ENCODE measurements at places on chromosomes 16 and 17.

GRCh38 chr17:41060052-41060604, at the start of gene KRTAP2-3:
Gene KRTAP2-3, minus strand, starts transcription at chr17:41060114. Its CDS starts 64 bp downstream, at chr17:41060050.
- DNase-seq = no peak

DNA sequence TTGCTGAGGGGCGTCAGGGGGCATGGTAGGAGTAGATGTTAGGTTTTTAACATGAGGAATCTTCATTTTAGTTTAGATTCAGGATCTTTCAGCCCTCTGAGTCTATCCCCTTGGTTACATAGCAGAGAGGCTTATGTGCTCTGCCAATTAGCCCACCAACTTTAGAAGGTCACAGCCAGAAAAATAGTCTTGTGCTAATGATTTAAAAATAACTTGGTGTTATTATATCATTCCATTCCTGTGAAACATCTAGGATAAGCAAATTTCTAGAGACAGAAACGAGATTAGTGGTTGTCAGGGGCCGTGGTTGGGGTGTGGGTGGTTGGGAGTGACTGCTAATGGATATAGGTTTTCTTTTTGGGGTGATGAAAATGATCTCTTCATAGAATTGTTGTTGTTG, 183.7 kb downstream of the SNX29 start:
- no peak for DNase-seq

DNA sequence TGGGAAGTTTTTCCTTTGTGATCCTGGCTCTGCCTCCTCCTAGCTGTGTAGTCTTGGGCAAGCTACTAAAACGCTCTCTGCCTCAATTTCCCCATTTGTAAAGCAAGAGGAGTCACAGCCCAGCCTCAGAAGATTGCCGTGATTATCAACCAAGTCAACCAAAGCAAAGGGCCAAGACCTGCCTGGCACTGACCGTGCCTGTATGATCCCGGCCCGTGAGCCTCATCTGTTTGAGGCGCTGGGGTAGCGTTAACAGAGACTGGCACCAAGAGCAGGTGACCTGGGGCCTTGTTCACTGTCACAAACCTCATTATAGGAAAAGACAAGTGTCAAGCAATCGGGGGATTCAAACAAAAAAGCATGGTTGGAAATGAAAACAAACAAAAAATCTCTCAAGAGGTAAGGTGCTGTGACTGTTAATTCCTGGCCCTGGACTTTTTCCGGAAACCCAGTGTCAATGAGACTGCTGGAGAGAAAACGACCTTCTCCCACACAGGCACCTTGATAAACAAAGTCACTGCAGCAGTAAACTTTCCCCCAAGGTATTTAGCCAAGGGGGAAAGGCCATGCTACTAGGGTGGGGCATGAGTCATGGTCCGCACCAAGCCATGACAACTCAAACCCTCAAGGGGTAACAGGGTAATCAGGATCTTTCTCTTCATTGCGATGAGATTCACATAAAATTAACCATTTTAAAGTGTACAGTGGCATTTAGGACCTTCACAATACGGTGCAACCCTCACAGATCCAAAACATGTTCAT, 5.4 kb downstream of the MEAK7 start:
- no peak for DNase-seq

GRCh38 chr16:68244481-68244902, 681 bp upstream of the PLA2G15 start:
- no peak for DNase-seq

GRCh38 chr16:85885537-85885936, 13.4 kb upstream of the IRF8 start:
- no peak for DNase-seq

- DNase-seq = no peak
These were observed 17.4 kb downstream of the NGFR start for GRCh38 chr17:49512296-49513043.

GRCh38 chr16:57647136-57647875, 18.9 kb downstream of the ADGRG1 start:
- no peak for DNase-seq

DNA sequence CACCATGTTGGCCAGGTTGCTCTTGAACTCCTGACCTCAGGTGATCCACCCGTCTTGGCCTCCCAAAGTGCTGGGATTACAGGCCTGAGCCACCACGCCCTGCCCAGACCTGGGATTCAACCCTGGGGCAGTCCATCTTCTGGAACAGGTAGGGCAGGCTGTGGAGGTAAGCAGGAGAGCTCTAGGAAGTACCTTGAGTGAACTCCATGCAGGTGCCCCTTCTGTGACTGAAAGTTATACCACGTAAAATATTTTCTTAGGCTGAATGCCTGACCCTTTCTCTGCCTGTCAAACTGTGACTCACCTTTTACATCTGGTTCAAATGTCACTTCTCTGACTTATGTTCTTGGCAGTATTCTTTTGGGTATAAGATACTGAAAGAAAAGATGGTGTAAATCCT, 86.7 kb upstream of the ELAC2 start:
- DNase-seq = no peak

DNA sequence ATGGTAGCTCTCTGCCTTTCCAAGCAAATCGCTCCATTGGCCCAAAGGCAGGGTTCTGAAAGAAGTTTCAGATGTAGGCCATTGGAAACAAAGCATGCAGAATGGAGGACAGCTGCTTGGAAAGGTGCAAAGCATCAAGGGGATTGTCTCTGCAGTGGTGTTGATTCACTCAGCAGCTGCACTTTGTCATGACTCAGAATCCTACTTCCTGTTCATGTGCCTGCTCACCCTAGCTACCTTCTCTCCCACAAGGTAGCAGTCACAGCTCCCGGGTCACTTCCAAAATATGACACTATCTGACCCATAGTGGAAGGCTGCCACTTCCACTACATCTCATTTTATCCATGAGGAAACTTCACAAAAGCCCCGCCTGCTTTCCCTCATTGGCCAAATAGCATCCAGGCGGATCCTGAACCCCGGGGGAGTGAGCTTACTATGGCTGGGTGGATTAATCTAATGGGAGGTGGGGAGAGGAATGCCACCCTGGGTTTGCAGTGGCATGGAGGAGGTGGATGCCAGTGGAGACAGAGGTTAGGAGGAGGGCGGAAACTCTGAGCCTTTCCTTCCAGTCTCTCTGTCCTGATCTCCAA, 74.7 kb upstream of the NKD1 start:
- DNase-seq = no peak

- DNase-seq = peak; percentile 74
These were observed 15.5 kb downstream of the MAP1LC3B start for GRCh38 chr16:87407511-87408112.

GRCh38 chr16:10107081-10107480, 75.1 kb downstream of the GRIN2A start:
- no peak for DNase-seq

GRCh38 chr17:164303-165235, 16.9 kb downstream of the DOC2B start:
- DNase-seq = peak; percentile 79

DNA sequence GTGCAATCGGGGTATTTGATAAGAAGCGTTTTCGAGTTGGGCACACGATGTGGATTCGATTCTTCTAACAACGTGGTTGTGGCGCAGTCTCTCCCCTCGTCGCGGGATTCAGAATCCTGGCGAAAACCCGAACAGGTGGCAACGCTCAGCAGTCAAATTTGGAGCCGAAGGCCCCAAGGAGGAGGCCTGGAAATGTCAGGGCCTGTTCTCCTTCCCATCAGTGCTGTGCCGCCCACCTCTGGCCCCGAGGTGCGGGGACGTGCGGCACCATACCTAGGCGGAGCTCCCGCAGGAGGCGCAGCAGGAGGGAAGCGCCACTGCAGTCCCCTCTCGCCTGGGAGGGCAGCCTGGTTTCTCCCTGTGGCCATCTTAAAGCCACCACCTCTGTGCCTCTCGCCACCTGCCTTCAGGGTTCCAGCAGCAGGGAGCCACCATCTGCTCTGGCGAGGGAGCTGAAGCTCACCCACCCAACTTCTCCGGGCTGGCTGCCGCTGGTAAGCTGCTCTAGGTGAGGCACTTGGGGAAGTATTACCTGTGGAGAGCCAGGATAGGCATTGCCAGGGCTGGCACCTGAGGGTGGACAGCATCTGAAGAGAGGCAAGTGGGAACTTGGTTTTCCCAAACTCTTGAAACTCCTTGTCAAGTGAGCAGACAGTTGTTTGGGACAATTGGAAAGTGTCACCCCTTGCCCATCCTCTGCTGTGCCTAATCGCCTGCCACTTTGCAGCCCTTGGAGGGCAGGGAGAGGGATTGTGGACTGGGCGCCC, 2.6 kb upstream of the AATF start:
- DNase-seq = no peak

DNA sequence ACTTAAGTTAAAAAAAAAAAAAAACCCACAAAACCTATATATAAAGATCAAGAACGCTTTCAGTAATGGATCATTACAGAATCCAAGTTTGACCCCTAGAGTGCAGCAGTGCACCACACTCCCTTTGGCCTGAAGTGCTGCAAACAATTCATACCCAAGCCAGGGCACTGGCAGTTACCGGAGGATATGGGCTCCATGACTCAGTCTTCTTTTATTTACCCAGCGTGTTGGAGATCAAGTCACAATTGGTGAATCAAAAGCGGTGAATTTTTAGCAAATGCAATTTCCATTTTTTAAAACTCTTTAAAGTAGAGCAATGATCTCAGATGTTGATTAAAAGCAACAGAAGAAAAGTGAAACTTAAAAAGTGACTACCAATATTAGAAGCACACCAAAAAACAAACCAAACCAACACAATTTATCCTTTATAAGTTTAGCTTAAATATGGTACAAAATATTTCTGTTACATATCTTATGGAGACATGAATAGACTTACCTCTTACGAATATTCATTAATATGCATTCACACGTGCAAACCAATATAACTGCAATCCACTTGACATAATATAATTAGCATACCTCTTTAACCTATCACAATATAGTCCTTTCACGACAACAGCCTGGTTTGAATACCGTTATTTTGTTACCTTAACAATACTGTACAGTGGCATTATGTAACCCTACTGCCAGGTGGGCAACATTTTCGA, 46.3 kb downstream of the ZNF652 start:
- DNase-seq = peak; percentile 64

DNA sequence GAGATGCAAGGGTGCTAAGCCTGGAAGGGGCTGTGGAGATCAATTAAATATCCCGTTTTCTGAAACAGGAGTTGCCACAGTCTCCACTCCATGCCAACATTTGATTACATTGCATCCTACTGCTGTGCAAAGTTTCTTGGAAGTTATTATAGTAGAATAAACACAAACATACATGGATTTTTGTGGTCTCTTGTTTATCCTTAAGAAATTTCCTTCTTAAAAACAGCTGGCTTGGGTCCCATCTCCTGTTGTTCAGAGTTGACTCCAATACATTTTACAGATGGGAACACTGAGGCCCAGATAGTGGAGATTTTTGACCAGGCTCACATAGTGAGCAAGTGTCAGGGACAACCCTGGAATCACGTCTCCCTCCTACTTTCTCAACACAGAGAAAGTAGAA, 124.0 kb upstream of the ADAMTS18 start:
- no peak for DNase-seq

GRCh38 chr17:80457236-80457856, 19.1 kb downstream of the NPTX1 start:
- DNase-seq = no peak

DNA sequence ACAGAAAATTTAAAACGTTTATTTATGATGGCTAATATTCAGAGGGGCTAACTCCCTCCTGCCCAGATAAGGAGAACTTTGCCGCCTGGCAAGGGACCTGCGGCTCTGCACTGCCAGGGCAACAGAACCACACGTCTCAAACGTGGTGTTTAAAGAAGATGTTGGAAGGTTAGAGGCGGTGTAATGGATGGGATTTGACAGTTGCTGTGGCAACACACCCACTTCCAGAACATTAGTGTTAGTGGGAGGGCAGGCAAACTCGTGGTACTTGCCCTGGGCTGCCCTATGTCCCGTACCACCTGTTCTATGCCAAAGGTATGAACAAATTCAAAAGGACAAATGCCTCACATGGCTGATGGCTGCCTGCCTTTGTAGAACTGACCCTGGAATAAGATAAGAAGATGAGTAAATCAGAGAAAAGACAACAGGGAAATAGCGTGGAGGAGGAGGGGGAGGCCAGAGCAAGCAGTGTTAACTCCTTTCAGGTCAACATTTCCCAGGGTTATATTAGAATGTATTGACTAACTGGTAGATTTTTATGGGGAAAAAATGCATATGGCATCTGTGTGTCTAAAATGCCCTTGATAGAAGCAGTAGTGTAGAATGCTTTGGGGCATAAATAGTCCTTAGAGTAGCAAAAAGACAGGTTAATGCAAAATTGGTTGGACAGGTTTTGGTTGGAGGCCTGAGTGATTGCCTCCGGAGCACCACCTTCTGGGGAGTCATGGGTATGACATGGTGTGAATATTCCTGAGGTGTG, 30.8 kb downstream of the HLF start:
- DNase-seq = peak; percentile 57

DNA sequence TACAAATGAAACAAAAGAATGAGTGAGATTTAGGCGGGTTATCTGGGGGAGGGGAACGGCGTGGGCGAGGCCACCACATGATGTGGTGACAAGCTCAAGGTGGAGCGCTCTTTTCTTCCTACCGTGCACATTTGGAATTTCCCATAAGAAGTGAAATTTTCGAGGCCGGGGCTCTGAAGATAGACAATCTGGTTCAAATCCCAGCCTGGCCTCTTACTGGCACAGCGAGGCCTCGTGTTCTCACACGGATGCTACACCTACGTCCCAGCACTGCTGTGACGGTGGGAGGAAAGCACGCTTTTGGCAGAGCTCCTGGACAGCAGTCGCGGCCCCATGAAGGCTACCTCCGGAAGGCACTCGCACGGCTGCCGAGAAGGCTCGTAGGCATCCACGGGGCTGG, 25.2 kb downstream of the ZDHHC7 start:
- no peak for DNase-seq

DNA sequence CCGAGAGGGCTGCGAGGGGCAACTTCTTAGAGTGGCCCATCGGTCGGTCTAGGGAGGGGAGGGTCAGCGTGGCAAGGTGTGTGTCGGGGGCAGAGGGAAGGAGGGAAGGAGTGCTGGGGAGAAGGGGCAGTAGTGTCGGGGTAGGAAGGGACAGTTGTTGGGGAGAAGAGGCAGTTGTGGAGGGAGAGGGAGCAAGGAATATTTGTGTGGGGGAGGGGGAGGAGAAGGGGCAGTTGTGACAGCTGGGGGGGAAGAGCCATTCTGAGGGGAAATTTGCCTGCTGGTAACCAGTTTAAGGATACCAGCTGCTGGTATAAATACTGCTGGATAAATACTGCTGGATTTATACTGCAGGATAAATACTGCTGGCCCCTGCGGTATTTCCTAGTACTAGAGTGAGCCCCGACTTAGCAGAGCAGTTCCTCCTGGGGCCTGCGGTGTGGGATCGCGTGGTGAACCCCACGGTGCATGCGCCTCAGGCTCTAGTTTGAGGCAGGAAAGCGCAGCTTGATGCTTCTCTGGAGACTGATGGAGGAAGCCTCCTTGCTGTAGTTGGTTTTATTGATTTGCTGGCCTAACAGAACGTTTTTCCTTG, 309 bp downstream of the DNAH2 start:
- DNase-seq = no peak
